Stimulated activated CD4-positive, alpha-beta T cell treated with anti-CD3 and anti-CD28 coated beads, Interleukin-12 subunit alpha, Interleukin-12 subunit beta, amount 100 ng/mL, for 24 hours (primary cell): ENCODE measurements at places on chromosomes 7 and 10.

GRCh38 chr7:142883571-142884285, 1.8 kb downstream of the TRPV6 start:
- no peak for DNase-seq

DNA sequence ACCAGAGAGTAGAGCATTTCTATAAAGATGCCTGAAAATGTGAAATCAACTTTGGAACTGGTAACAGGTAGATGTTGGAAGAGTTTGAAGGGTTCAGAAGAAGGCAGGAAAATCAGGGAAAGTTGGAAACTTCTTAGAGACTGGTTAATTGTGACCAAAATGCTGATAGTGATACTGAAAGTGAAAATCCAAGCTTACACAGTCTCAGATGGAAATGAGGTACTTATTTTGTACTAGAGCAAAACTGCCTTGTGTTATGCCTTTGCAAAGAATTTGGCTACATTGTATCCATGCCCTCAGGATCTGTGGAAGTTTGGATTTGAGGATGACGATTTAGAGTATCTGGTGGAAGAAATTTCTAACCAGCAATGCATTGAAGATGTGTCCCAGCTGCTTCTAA, 430.6 kb upstream of the KCND2 start:
- DNase-seq = no peak

GRCh38 chr7:2289111-2289586, 25.1 kb downstream of the SNX8 start:
- no peak for DNase-seq

DNA sequence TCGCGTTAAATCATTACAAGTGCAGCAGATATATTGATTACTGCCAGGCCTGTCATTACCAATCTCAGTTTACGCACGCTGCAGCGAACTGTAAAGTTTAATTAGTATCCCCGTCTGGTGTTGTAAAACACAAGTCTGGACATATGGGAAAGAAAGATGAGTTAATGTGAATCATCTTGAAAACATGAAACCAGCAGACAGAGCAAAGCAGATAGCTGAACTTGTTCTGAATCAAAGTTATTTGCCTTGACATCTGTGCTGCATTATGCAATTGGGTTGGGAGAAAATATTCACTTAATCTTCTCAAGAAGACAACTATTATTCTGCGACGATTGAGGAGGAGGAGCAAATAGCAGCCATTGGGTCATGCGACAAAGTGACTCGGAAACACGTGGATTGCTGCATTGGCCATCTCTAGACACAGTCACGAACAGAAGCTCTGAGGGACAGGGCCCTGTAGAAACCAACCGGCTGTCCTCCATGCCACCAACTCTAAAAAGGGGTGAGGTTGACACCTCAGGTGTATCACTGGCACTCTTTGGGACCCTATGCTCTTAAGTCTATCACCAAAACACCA, 156.3 kb upstream of the C7orf33 start:
- DNase-seq = no peak

GRCh38 chr10:14536241-14537213, 205.8 kb upstream of the FRMD4A start:
- peak; percentile 40 for DNase-seq

DNA sequence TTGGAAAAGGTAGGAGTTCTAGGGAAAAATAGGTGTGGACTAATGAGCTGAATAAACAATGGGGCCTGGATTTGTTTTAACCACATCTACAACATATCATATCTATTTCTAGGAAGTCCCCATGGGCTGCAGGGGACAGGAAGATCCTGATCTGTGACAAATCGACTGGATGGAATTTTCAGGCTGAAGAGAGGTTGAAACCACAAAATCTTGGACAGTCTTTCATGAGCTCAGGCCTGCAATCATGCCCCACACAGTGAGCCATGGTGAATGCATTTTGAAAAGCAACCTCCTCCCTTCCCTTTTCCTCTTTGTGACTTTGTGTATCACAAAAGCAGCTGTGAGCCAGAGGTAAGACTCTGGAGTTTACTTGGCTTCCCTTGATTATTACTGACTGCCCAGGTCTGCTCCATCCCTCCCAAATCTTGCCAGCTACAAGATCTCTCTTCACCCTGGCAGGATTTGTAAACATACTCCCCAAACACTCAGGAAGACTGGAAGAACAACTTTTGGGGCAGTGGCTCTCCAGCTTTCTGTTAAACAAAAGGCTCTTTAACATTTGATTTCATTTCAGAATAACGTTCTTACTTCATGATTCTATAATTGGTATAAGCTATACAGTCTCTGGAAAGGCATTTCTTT, 66.4 kb downstream of the ASAH2B start:
- DNase-seq = no peak

GRCh38 chr7:29112721-29113120, 33.6 kb downstream of the CPVL start:
- DNase-seq = no peak

DNA sequence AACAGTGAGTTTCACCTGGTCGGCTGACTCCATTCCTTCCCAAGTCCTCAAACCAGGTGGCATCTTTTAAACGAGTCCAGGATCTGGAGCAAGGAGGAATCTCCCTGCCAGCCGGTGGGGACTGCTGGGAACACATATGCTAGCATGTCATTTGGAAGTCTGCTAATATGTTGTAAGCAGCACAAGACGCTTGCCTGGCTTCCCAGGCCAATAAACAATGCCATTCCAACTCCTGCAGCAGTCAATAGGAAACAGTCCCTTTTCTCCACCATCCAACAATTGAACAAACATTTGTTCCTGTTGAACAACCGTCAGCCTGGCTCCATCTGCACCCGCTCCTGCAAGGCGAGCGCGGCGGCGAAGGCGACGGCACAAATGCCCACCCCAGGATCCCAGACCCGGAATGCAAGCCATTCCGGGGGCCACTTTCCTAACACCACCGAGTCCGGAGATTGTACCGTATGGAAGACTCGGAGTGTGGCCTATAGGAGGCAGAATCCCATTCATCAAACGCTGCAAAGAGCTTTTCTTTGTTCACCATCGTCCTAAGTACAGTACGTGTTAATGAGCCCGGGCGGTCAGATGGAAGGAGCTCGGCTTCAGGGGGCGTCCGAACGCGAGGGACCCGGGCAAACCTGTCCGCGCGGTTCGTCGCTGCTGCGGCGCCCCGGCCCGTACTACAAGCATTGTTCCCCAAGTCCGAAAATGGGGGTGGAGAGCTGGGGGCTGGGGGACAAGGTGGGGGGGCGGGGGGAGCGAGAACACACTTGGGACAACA, 1.6 kb downstream of the FAM53B start:
- DNase-seq = no peak

- no peak for DNase-seq
These were observed 1181.6 kb downstream of the DNAJB9 start for GRCh38 chr7:109751241-109751640.

GRCh38 chr10:124903111-124903510, 38.8 kb upstream of the ZRANB1 start:
- DNase-seq = no peak

- peak; percentile 52 for DNase-seq
These were observed 267.9 kb upstream of the GHITM start for GRCh38 chr10:83871187-83872081.

DNA sequence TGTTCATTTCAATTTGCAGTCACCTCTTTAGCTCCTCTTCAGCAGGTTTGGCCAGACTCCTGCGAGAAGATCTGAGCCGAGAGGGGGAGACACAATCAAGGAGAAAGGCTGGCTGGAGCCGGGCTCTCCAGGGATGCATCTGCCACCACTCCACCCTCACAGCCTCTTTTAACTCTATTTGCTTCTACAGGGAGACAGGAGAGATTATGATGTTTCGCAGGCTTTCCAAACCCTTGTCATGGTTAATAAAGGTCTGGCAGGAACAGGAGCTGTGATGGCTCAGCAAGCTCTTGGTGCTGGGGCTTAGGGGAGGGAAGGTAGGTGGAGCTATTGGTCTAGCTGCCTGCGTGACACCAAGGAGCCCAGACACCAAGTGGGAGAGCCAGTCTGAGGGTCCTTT, 448.1 kb upstream of the PODXL start:
- no peak for DNase-seq

DNA sequence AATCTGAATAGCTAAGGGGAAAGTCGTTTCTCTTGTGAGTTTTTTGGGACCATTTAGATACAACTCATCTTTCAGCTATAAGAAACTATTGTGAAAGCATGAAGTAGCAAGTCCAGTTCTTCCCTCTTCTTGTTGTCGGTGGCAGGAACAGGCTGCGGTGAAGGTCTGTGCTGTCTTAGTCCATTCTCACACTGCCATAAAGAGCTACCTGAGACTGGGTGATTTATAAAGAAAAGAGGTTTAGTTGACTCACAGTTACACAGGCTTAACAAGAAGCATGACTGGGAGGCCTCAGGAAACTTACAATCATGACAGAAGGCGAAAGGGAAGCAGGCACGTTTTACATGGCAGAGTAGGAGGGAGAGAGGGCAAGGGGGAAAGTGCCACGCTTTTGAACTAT, 261.8 kb downstream of the GATA3 start:
- no peak for DNase-seq

DNA sequence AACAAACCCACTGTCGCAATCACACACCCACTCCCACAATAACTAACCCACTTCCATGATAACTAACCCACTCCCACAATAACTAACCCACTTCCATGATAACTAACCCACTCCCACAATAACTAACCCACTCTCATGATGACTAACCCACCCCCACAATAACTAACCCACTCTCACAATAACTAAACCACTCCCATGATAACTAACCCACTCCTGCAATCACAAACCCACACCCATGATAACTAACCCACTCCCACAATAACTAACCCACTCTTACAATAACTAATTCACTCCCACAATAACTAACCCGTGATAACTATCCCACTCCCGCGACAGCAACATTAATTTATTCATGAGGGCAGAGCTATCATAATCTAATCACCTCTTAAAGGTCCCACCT, 105.8 kb downstream of the COL13A1 start:
- DNase-seq = no peak
